ENCODE measurements at places on chromosomes 13 and 19.
A peak's percentile ranks its signal among the peaks of the same experiment; 100 is the strongest.

- peak; percentile 97 for DNase-seq
Measured at GRCh38 chr19:18328340-18329034, 5.6 kb upstream of the LSM4 start.

DNA sequence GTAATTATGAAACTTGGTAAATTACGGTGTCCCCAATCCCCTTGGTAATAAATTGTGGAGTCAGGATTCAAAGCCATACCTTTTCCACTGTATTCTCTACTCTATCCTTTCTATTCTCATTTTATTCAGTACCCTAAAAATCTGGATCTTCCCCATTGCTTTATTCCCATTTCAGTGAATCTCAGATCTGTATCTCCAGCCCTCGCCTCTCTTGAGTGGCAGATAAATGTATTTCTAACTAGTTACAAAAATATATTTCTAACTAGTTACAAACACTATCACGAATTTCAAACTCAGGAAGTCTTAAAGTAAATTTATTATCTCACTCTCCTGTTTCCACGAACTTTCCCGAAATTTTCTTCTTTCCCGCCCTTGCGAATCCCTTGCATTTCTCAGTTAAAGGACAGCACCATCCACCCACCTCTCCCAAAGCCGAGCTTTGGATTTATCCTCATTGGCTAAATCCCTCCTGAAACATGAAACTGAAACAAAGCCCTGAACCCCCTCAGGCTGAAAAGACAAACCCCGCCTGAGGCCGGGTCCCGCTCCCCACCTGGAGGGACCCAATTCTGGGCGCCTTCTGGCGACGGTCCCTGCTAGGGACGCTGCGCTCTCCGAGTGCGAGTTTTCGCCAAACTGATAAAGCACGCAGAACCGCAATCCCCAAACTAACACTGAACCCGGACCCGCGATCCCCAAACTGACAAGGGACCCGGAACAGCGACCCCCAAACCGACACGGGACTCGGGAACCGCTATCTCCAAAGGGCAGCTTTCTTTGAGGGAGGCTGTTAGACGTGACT lies 164.3 kb upstream of the PABPC3 start:
- DNase-seq: no peak

DNA sequence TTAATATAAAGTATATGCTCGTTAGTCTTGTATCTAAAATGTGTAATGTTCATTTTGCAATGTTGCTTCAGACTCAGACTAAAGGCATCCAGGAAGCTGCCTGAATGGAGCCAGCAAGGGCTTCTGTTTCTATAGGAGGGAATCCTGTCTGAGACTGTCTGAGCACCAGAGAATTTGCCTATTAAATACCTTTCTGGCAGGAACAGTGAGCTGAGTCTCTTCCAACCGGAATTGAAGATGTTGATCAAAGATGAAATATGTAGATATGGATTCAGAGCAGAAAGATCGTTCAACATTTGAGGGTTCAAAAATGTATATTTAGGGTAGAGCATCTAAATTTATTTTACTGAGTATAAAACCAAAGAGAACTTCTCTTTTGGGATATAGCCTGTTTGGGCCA lies 20.9 kb downstream of the MYO16 start:
- DNase-seq: no peak

- no peak for DNase-seq
Measured at GRCh38 chr13:59790626-59791025, 373.1 kb downstream of the DIAPH3 start.

GRCh38 chr13:30819136-30819888 lies 84.0 kb downstream of the ALOX5AP start:
- DNase-seq: no peak

DNA sequence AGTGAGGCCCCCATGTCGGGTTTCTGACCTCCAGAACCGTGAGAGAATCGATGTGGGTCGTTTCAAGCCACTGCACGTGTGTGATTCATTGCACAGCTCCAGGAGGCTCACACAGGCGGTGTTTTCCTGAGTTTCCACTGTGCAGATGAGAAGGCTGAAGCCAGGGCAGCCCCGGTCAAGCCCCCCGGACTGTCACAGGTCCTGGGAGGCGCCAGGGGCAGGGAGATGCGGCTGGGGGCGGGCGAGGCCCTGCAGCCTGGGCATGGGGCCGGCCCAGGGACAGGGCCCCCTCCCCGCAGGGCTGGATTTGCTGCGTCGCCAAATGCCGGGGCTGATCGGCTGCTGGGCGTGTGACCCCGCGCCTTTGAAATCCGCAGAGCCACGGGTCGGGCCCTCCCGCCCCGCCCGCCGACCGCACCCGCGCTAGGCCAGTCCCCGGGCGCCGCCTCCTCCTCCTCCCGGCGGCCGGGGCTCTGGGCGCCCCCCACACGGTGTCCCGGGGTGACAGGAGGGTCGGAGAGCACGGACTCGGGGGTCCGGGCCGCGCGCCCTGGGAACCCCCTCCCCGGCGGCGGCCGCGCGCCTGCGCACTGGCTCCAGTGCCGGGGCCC lies 9.9 kb upstream of the MKNK2 start:
- DNase-seq: peak; percentile 57

- DNase-seq: no peak
Measured at GRCh38 chr13:30957258-30957943, 24.9 kb downstream of the TEX26 start.

- DNase-seq: no peak
Measured at GRCh38 chr13:110294146-110294545, 12.8 kb downstream of the COL4A1 start.

- no peak for DNase-seq
Measured at GRCh38 chr13:65638572-65639168, 1591.5 kb downstream of the PCDH9 start.

- no peak for DNase-seq
Measured at GRCh38 chr13:48536621-48537250, 3.9 kb upstream of the RCBTB2 start.

DNA sequence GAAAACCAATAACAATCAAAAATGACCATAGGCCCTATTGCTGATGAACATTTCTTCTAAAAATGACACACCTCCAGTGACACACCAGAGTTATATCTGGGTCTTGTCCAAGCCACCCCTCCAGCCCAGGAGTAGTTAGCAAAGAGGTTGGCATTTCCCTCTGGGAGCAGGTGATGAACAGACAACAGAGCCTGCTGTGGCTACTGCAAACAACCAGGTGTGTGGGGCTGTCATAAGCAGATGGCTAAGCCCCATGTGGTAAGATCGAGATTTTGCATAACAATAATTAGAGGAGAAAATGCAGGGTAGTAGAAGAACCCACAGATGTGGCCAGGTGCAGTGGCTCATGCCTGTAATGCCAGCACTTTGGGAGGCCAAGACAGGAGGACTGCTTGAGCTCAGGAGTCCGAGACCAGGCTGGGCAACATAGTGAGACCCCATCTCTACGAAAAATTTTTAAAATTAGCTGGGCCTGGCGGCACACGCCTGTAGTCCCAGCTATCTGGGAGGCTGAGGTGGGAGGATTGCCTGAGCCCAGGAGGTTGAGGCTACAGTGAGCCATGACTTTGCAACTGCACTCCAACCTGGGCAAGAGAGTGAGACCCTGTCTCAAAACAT lies 5.0 kb downstream of the XRCC1 start:
- DNase-seq: peak; percentile 89

GRCh38 chr13:58955546-58956385 lies 1208.0 kb downstream of the DIAPH3 start:
- DNase-seq: no peak

DNA sequence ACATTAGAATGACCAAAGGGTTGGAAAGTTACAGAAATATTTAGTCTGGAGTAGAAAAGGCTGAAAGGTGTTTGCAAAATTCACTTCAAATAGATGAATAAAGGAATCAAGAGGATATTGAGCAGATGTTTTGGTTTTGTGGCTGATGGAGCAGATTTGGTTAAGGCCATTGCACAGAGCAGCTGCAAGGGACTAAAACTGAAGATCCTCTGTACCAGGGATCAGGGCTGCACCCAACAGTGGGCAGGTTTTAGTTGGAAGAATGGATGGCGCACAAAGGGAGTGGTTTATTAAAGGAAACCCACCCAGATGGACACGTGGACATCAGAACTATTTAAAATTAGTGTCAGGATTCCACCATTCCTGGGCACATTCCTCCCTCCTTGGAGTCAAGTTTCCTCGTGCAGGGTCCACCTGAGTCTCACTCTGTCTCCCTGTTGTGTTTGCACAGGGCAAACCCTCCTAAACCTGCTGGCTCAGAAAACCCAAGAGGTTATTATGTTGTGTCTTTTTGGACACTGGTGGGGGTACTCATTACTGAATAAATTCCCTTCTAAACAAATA lies 9.2 kb upstream of the UBAC2 start:
- DNase-seq: no peak

DNA sequence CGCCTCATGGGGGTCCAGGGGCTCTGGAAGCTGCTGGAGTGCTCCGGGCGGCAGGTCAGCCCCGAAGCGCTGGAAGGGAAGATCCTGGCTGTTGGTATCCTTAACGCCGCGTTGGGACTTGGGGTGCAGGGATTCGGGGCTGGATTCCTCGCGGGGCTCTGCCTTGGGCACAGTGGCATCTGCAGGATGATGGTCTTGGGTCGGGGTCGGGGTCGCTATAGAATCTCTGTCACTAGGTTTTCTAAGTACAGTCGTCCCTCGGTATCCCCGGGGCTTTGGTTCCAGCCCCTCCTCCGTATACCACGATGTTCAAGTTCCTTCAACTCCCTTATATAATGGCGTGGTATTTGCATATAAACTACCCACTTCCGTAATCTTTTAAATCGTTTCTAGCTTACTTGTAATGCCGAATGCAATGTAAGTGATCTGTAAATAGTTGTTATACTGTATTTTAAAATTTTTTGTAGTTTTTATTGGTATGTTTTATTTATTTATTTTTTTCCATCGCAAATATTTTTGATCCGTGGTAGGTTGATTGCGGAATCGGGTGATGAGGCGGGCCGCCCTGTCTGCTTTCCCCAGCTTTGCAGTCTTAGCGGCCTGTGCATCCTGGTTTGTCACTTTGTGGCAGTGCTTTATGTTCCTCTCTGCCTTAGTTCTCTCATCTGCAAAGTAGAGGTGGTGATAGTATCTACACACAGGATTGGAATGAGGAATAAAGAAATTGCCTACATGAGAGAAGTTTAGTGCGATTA lies 606 bp downstream of the ERCC5 start:
- DNase-seq: peak; percentile 48

DNA sequence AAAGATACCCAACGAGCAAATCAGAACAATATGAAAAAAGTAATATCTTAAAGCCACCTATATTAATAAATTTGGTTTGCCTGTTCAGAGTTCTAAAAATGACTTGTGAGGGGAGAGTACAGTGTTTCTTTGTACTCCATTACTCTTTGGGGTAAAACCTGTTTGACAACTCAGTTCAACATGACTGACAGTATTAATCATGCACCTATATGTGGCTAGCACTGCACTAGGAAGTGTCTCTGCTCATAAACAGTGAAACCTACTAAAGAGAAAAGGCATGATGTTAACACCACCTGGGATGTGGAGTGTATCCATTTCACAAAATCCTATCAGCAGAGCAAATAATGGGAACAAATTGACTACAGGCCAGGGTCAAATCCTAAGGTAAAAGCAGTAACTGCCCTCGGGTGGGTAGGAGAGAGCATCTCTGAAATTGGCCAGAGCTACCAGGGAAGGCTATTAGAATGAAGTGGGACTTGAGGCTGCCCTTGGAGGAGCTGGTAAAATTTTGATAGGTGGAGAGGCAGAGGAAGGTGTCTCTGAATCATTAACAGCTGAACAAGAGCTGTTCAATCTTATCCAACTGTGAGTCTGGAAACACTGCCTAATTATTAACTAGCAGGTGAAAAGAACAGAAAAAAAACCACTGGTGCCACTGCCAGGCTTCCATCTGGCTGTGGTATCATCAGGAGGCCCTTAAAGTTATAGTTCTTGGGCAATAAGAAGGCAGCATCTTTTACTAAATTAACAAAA lies 365.1 kb downstream of the DNAJC15 start:
- peak; percentile 65 for DNase-seq

DNA sequence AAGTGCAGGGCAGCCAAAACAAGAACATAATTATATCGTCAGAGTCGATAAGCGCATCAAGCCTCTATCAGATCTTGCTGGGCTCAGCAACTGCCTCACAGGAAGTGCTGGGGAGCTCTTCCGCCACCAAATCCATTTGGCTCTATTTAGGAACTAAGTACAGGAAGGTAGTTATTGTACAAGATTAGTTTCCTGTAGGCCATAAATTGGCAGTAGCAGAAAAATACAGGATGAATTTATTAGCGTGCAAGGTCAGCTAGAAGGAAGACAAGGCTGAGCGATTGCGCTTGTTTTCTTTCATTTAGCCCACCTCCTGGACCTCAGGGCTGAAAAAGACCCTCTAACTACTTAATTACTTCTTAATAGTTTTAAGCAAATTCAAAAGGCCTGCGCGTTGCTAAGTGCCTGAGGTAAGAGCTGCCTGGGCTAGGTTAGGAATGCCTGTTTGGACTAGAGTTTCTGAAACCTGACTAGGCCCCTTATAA lies 118.5 kb downstream of the IRS2 start:
- DNase-seq: peak; percentile 38

DNA sequence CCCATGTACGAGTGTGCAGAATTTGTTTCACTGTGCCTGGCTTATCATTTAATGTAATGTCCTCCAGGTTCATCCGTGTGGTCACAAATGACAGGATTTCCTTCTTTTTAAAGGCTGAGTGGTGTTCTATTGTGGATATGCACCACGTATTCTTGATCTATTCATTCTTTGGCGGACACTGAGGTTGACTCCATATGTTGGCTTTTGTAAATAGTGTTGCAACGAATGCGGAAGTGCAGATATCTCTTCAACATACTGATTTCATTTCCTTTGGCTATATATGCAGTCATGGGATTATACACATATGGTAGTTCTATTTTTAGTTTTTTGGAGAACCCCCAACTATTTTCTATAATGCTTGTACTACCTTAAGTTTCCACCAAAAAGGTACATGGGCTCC lies 13.0 kb downstream of the OR7A5 start:
- no peak for DNase-seq

- no peak for DNase-seq
Measured at GRCh38 chr13:96090240-96091101, 564 bp downstream of the HS6ST3 start.

GRCh38 chr13:84645196-84646012 lies 763.1 kb upstream of the SLITRK1 start:
- peak; percentile 66 for DNase-seq

GRCh38 chr13:50684366-50684765 lies 159.1 kb downstream of the DLEU7 start:
- DNase-seq: no peak

DNA sequence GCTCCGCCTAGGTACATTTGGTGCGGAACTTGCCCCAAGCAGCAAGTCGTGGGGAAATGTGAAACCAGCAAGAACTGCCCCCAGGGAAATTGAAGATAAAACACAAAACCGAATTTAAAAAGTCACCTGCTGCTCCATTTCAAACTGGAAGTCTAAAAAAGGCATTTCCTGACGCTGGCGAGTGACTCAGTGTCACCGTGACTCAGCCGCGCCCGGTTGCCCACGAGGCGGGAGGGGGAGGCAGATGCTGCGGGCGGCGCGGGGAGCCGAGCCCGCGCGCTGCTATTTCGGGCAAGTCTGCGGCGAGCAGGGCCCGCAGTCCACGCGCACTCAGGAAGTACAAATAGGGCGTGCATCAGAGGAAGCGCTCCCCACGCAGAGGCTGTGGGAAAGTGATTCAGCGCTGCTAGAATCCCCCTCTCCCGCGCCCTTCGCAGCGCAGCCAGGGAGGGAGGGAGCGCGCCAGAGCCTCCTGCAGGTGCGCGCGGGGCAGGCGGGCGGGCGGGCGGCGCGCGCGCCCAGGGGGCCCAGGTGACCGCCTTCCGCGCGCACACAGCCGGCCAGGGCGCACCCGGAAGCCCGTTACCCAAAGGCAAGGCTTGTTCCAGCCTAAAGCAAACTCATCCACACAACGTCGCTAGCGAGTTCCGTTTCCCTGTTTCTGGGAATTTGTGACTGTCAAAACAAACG lies 168.8 kb downstream of the COL4A1 start:
- no peak for DNase-seq

- DNase-seq: no peak
Measured at GRCh38 chr13:108273429-108274118, 4.1 kb downstream of the TNFSF13B start.
